Iris pigment epithelial cell (primary cell): ENCODE measurements at places on chromosomes 3 and 15.
A peak's percentile ranks its signal among the peaks of the same experiment; 100 is the strongest.

GRCh38 chr15:27222479-27222878, 251.5 kb downstream of the GABRG3 start:
- peak; percentile 3 for DNase-seq

GRCh38 chr3:50642382-50642781, 25.4 kb downstream of the MAPKAPK3 start:
- DNase-seq, result no peak

DNA sequence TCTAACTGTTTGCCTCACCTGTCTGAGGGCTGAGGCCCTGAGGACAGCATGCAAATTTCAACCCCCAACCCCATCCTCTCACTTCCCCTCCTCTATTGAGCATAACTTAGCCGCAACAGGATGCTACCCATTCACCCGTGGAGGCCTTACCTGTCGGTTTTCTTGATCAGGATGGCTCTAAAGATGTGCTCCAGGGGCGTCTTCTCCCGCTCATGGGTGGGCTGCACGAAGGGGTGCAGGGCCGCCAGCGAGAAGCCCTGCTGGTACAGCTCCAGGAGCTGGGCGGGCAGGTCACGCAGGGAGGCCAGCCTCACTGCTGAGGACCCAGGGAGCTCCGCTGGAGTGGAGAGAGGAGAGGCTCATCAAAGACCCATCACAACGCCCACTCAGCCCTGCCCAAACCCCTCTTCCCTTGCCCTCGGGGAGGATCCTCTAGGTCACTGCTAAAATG, 79.8 kb downstream of the RFTN1 start:
- DNase-seq, result no peak

GRCh38 chr3:153404157-153404556, 242.1 kb downstream of the RAP2B start:
- no peak for DNase-seq

- peak; percentile 84 for DNase-seq
Observed at GRCh38 chr15:63094495-63094931, 27.1 kb upstream of the LACTB start.

DNA sequence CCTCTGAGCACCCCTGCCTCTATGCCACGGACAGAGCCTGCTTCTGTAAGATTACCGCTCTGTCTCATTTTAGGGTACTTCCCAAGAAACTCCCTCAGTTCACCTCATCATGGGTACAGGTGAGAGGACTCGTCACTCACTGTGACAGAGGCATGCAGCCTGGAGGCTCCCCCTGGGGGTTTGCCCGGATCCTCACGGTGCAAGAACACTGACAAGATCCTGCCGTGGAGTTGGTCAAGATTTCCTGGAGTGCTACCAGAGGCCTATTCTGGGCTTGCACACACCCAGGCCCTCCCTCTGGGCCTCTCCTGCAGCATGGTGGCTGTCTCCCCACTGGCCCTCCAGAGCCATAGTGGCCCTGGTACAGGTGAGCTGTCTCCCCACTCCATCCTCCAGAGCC, 103.1 kb upstream of the TNIK start:
- no peak for DNase-seq

DNA sequence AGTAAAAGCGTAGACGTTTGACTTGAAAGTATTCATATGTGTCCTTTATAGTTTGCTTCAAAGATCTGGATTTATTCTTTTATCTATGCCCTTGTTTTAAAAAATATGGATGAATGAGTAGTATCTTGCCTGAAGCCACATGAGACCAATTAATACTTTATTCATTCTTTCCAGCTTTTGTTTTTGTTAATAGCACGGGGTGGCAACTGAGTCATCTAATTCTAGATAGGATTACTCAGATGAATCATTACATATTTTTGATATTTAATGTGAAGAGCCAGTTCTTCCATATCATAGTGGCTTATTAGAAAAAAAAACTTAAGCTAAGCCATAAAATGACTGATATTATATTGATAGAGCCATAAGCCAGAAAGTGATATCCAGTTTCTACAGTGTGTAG, 121.9 kb downstream of the BBX start:
- DNase-seq, result peak; percentile 56

- no peak for DNase-seq
Observed at GRCh38 chr3:189766416-189766815, 135.2 kb downstream of the TP63 start.

GRCh38 chr3:145620002-145620401, 541.0 kb downstream of the PLOD2 start:
- DNase-seq, result no peak

DNA sequence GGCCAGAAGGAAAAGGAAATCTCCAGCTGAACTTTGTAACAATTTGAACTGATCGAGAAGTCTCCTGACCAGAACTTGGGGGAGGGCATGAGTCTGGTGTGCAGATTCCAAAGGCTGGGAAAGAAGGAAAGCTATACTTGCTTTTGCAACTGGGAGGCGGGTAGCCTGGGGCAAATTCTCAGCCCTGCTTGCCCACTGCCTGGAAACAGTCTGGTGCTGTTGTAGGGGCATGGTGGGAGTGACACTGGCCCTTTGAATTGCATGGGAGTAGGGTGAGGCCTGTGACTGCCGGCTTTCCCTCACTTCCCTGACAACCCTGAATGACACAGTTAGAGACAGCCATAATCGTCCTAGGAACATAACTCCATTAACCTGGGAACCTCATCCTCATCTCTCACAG, 114.0 kb upstream of the POU1F1 start:
- DNase-seq, result no peak

- DNase-seq, result no peak
Observed at GRCh38 chr3:143648218-143648617, 200.1 kb downstream of the SLC9A9 start.

GRCh38 chr3:13013566-13013965, 59.7 kb downstream of the IQSEC1 start:
- DNase-seq, result no peak
